Mucosa of gallbladder (tissue), 1 donor: ENCODE measurements at places on chromosomes 7 and 10. TPM values are rescaled to one million over a fixed set of nuclear protein-coding genes. Genes with fewer than 3 reads are reported as not detected.

Gene NXPH1
- total RNA-seq = 0.95 TPM

Gene MINDY4
- total RNA-seq = 23.1 TPM

Gene GJD4
- total RNA-seq = not detected

Gene KCND2
- 6.0 TPM for total RNA-seq

Gene SH2D4B
- not detected for total RNA-seq

Gene NCF1
- total RNA-seq = 6.8 TPM

Gene CYP2E1
- 4.7 TPM for total RNA-seq
